ENCODE measurements at places on chromosomes 2 and 18.

GRCh38 chr2:205679410-205680009 is 2.8 kb upstream of the NRP2 start:
- no peak overlapping the region for H3K27ac ChIP-seq
- DNase-seq: no peak
- H3K4me3 ChIP-seq: no peak overlapping the region

- no peaks in the 10 kb centered on the region for H3K36me3 ChIP-seq
- no peak overlapping the region for H3K4me3 ChIP-seq
- no peaks in the 10 kb centered on the region for H3K4me1 ChIP-seq
- H3K27me3 ChIP-seq: no peaks in the 10 kb centered on the region
- no peak overlapping the region for H3K27ac ChIP-seq
Observed at GRCh38 chr2:53253244-53253643, 514.4 kb upstream of the CHAC2 start.

DNA sequence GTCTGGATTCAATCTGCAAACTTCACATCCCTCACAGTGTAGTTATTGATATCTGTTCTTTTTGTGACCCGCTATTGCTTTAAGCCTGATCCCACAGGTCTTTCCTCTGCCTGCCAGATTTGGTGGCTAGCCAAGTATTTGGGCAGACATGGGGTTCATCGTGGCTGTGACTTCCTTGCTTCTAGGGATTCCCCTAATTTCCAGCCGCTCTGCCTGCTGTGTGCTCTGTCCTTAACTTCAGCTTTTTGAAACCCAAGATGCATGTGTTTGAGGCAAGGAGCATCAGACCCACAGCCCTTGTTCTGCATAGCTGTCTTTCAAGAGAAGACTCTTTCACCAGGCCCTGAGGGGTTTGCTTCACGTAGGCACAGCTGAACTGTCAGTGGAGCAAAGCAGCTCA is 54.2 kb downstream of the NCAPH start:
- H3K36me3 ChIP-seq: no peaks in the 10 kb centered on the region
- no peak for DNase-seq
- H3K4me1 ChIP-seq: no peaks in the 10 kb centered on the region
- H3K27ac ChIP-seq: no peak overlapping the region

GRCh38 chr2:55302241-55302640 is 33.2 kb upstream of the MTIF2 start:
- H3K27me3 ChIP-seq: no peaks in the 10 kb centered on the region
- H3K27ac ChIP-seq: no peak overlapping the region
- peaks cover 33% of the 10 kb centered on the region for H3K36me3 ChIP-seq
- H3K4me3 ChIP-seq: no peak overlapping the region

DNA sequence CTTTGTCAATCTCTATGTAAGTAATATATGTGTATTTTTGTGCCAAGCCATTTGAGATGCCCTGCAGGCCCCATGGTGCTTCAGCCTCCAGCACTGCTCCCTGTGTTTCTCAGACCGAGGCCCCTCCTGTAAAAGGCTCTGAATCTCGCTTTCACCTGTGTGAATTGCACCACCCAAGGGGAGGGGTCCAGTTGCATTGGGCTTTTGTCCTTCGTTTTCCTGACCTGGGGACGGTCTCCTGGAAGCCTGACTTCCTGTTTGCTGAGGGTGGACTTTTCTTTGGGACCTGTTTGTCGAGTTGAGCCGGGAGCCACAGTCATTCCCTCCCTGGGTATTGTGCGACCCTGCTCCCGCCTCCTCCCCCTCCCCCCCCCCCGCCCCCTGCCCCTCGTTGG is 48.9 kb downstream of the AGAP1 start:
- H3K4me3 ChIP-seq: no peak overlapping the region
- no peak overlapping the region for H3K27ac ChIP-seq
- DNase-seq: no peak
- no peaks in the 10 kb centered on the region for H3K27me3 ChIP-seq

GRCh38 chr2:75619956-75620740 is 26.4 kb upstream of the MRPL19 start:
- no peaks in the 10 kb centered on the region for H3K27me3 ChIP-seq
- H3K36me3 ChIP-seq: no peaks in the 10 kb centered on the region
- H3K27ac ChIP-seq: no peak overlapping the region
- H3K4me3 ChIP-seq: no peak overlapping the region
- no peak for DNase-seq
- H3K4me1 ChIP-seq: no peaks in the 10 kb centered on the region

DNA sequence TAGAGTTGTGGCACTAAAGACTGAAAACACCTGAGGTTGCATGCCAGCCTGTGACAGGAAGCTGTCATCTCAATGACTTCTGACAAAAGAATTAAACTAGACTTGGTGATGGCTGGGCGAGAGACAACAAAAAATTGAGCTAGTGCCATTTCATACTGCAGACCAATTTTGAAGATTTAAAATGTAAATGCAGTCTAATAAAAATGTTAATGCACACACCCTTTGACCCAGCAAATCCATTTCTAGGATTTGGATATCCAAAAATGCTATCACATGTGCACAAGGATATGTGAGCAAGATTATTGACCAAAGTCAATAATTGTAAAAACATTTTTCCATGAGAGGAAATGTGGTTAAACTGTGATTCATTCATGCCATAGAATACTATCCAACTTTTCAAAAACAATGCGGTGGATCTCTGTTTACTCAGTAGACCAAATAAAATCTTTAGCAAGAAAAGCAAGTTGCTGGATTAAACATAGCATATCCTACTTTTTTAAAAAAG is 5.6 kb downstream of the FBXO36 start:
- no peak for DNase-seq
- H3K4me1 ChIP-seq: peaks cover 6% of the 10 kb centered on the region
- no peaks in the 10 kb centered on the region for H3K27me3 ChIP-seq

GRCh38 chr18:11072632-11073031 is 76.7 kb downstream of the PIEZO2 start:
- H3K27ac ChIP-seq: no peak overlapping the region
- H3K4me3 ChIP-seq: no peak overlapping the region
- H3K36me3 ChIP-seq: no peaks in the 10 kb centered on the region
- DNase-seq: no peak
- no peaks in the 10 kb centered on the region for H3K4me1 ChIP-seq

DNA sequence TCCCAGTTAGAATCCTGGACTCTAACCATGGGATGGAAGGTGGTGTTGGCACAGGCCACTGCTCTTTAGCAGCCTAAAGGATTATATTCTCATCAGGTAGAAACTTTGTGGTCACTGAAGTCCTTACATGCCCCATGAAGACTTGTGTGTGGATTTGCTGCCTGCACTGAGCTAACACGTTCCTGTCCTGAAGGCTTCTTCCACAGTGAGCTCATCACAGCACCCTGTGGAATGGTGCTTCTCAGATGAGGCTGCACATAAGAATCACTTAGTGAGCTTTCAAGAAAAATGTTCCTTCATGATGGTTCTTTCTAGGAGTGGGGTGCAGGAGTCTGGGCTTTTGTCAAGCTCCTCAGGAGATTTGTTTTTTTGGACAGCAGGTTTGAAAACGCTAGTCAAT is 26.8 kb downstream of the STAMBP start:
- H3K4me1 ChIP-seq: no peaks in the 10 kb centered on the region
- DNase-seq: no peak
- no peak overlapping the region for H3K27ac ChIP-seq
- no peaks in the 10 kb centered on the region for H3K27me3 ChIP-seq
- peaks cover 96% of the 10 kb centered on the region for H3K36me3 ChIP-seq
- H3K4me3 ChIP-seq: no peak overlapping the region

DNA sequence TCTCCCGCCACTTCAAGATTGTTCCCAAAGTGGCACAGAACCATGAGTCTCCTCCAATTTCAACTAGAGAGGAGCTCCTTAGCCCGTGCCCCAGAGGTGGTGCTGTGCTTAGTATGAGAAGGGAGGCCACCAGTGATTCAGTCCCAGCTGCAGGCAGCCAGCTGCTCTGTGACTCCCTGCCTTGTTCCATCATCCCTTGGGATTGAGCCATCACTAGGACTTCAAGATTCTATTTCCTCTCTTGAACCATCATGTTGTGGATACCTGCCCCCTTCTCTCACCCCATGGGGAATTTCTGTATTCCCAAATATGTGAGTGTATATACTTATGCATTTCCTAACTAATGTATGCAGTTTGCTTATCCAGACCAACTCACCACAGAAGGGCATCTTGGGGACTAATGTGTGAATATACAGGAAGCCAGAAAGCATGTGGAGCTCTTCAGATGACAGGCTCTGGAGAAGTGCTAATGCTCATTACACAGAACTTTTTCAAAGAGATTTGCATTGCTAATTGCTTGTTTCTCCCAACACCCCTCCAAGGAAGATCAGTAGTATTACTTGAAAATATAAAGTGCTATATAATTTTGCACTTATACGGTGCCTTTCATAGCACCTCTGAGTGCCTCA is 111.0 kb upstream of the MAP3K20 start:
- no peak for DNase-seq
- H3K4me1 ChIP-seq: peaks cover 14% of the 10 kb centered on the region

DNA sequence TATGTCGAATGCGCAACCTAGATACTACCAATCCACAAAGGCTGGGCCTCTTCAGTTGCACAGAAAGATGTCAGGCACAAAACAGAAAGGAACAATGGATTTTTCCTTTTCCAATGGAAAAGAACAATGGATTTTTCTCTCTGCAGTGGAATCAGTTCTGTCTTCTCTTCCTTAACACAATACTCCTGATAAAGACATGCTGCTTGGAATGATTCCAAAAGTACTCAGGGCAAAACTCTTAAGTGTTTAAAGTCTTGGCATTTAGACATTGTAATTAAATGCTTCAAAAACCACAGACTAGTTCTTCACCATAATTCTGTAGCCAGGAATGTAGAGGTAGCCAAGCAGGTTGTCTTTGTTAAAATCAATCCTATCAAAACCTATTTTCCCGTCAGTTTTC is 46.7 kb upstream of the FLACC1 start:
- H3K4me3 ChIP-seq: no peak overlapping the region
- DNase-seq: no peak
- H3K36me3 ChIP-seq: no peaks in the 10 kb centered on the region
- peak overlapping the region; percentile 29 for H3K27ac ChIP-seq
- H3K27me3 ChIP-seq: no peaks in the 10 kb centered on the region

DNA sequence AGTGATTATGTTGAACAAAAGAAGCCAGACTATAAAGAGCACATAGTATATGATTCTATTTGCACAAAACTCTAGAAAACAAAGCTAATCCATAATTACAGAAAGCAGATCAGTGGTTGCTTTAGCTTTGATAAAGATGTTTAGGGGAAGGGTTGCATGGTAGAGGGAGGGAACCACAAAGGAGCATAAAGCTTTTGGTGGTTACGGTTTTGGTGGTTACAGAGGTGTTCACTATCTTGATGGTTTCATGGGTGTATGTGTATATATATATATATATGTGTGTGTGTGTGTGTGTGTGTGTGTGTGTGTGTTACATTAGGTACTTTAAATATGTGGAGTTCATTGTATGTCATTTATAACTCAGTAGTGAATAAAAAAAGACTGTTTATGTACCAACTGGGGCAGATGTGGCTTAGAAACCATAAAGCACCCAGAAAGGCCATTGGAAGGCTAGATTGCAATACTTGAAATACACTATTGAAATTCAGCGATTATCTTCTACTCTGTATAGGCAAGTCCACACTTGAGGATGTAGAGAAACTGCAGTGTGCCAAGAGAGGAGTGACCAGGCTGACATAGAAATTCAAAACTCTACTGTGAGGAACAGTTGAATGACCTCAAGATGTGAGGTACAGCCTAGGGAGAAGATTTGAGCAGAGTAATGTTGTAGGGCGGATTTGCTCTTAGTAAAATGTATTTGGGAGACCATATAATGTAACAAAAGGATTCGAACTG is 60.6 kb downstream of the CAB39 start:
- peaks cover 5% of the 10 kb centered on the region for H3K4me1 ChIP-seq
- H3K27ac ChIP-seq: no peak overlapping the region
- DNase-seq: no peak

DNA sequence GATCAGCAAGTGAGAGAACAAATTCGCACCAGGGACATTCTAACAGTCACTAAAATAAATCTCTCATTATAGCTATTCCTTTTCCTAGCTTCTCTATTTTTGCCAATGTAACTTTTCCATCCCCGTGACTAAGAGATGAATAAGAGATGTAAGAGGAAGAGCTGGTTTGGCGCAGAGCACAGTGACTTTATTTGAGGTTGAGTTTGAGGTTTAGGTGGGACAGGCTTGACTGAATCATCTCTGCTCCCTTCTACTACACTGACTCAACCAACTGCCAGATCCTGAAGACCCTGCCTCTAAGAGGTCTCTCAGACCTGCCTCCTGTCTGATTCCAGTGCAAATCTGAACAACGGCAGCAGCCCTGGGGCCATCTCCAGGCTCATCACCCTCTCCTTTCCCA is 28.0 kb downstream of the RFX8 start:
- no peaks in the 10 kb centered on the region for H3K27me3 ChIP-seq
- H3K27ac ChIP-seq: no peak overlapping the region
- no peak for DNase-seq

GRCh38 chr18:21316296-21316695 is 74.3 kb downstream of the GREB1L start:
- DNase-seq: no peak
- no peaks in the 10 kb centered on the region for H3K4me1 ChIP-seq
- H3K36me3 ChIP-seq: no peaks in the 10 kb centered on the region
- no peak overlapping the region for H3K27ac ChIP-seq
- no peaks in the 10 kb centered on the region for H3K27me3 ChIP-seq

- H3K4me1 ChIP-seq: peaks cover 30% of the 10 kb centered on the region
- peaks cover 14% of the 10 kb centered on the region for H3K27me3 ChIP-seq
- no peak overlapping the region for H3K27ac ChIP-seq
Observed at GRCh38 chr2:218992703-218993344, 398 bp downstream of the CRYBA2 start.

DNA sequence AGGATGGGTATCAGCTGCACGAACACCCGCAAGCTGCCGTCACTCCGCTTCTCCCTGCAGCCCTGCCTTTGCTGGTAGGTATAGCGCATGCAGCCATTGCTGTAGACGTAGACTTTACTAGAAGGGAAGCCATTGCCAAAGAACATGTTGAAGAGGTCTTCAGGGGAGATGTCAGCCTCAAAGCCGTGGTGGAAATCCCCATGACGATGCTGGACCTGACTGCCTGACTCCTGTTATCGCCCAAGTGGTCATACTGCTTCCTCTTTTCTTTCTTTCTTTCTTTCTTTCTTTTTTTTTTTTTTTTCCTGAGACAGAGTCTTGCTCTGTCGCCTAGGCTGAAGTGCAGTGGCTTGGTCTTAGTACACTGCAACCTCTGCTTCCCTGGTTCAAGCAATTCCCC is 68.7 kb upstream of the SPRED2 start:
- H3K4me3 ChIP-seq: no peak overlapping the region
- no peaks in the 10 kb centered on the region for H3K27me3 ChIP-seq
- no peak overlapping the region for H3K27ac ChIP-seq
- no peaks in the 10 kb centered on the region for H3K4me1 ChIP-seq
- DNase-seq: no peak

All from tibial artery (tissue), 4 donors.